ENCODE measurements at places on chromosomes 3 and 15.
A peak's percentile ranks its signal among the peaks of the same experiment; 100 is the strongest.

GRCh38 chr3:113867506-113867905, 28.9 kb downstream of the GRAMD1C start:
- no peak for DNase-seq

- DNase-seq, result peak; percentile 71
Measured at GRCh38 chr3:114411811-114412803, 118.3 kb downstream of the TIGIT start.

DNA sequence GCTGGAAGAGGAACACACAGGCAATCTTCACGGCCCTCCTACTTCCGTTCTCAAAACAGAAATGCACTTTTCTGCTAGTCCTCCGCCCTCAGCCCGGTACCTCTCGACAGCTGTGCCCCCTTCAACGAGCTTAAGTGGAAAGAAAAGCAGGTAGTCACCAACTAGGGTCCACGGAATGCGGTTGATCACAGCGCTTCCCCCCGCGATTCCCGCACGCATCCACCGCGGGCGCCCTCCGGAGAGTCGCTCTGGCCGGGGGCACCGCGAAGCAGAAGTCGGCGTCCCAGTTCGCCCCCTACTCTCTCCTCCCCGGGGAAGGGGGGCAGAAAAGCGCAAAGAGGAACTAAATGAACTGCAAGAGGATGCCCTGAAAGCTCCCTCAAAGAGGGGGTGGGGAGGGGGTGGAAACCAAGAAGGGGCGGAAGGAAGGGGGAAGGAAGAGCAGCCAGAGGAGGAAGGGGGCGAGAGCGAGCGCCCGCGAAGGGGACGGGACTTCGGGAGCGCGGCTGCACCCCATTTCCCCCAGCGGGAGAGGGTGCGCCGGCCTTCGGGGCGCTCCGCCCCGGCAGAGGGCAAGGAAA, 738 bp downstream of the ACAP2 start:
- peak; percentile 70 for DNase-seq

GRCh38 chr15:92011611-92012367, 158.3 kb downstream of the SLCO3A1 start:
- peak; percentile 55 for DNase-seq

GRCh38 chr3:147030274-147030673, 376.1 kb downstream of the ZIC4 start:
- no peak for DNase-seq

DNA sequence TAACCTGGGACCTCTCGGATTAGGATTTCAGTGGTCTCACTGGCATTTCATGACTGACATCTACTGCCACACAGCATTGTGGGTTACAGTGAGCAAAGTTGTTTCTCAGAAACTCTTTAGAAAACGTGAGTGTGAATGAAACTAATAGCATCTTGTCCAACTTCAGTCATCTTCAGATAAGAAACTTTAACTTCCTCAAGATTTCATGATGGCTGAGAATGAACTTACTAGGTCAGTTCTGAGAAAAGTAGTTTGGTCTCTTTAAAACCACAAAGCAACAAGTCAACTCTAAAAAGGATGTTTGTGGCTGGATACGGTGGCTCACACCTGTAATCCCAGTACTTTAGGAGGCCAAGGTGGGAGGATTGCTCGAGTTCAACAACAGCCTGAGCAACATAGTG, 14.2 kb upstream of the HOMER2 start:
- no peak for DNase-seq

- no peak for DNase-seq
Measured at GRCh38 chr3:136516656-136517055, 235.5 kb downstream of the STAG1 start.

DNA sequence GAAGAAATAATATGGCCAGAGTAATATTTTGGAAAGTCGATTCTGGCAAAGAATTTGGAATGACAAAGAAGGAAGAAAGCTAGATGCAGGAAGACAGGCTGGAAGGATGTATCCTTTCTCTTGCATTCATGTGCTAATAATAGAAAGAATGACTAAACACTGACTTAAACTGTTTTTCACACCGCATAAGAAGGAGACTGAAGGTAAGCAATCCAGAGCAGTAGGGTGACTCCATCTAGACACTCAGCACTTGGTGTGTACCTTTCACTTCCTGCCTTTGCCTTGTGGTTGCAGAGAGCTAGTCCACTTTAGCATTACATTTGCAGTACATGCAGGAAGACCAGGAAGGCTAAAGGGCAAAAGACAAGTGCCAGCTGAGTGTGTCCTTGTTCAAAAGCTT, 234.6 kb downstream of the RBMS3 start:
- no peak for DNase-seq

- no peak for DNase-seq
Measured at GRCh38 chr15:69912116-69912515, 185.6 kb downstream of the TLE3 start.

DNA sequence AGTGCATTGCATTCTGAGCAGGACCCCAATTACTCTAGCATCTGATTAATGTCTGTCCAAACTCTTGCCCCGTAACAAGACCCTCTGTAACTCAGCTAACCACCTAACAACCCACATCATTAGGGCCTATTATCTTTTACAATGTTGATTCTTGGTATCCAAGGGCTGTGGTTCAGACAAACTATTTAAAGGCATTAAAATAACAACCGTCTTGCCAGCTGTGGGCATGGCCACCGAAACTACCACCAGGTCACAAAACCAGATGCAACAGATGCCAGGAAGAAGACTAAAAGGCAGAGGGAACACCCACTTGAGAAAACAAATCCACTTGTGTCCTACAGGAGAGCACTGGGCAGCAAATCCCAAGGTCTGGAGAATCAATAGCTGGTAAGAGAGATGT, 262.9 kb downstream of the ERC2 start:
- DNase-seq, result no peak

- DNase-seq, result no peak
Measured at GRCh38 chr3:45082142-45082538, 56.0 kb downstream of the CLEC3B start.

DNA sequence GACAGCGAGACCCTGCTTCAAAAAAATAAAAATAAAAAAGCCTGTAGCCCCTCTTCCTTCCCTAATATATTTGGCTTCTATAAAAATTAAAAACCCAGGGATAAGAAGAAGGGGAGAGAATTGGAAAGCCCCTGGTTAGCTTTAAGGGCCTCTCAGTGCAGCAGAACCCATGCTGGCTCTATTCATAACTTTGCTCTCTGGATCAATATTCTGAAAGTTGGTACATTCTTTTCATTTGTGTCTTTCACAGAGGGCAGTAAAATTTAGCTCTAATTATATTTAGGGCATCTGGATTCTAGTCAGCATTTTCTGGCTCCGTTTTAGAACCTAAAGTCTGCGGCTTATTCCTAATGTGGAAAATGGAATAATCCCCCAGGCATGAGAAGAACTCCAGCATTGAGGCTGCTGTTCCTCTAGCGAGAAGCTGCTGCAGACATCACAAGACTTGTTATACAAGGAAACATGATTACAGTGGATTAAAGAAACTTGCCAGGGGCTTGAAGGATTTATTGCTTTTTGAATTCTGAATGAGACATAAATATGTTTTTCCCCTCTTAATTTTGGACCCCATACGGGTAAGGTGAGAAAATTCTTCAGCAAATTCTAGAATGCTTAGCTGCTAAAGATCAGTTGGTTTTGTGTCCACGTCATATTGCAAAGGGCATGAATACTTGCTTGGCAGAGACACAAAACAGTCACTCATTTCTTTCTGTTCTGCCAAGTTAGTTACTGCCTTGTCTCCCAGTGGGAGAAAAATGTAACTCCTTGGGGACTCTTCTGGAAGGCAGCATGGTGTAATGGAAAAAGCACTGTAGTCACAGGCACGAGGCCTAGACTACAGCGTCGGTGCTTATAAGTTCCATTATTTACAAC, 177.7 kb downstream of the VGLL4 start:
- DNase-seq, result no peak

DNA sequence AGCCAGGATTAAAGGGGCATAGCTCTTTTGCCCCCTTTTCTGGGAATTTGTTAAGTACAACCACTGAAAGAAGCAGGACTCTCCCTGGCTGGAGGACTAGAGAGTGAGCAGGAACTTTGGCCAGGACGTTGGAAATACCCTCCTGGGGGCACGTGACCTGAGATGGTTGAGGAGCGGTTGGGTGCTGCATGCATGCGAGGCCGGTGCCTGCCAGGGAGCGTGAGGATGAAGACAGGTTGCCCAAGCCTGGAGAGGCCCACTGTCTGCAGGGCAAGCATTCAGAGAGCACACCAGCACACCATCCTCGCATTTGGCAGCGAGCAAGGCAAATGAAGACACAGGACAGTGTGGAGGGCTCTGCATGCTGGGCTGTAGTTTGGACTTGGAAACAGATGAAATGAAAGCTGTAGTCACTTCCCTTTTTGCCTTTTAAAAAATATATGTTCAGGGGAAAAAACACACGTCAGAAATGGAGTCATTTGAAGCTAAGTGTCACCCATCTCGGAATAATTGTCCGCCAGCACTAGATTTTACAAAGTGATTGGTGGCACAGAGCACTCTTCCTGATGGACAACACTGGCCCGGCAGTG, 217.6 kb downstream of the SLCO3A1 start:
- peak; percentile 42 for DNase-seq

- no peak for DNase-seq
Measured at GRCh38 chr15:64045101-64045435, 1.2 kb downstream of the DAPK2 start.

- DNase-seq, result no peak
Measured at GRCh38 chr3:168216851-168217250, 121.1 kb upstream of the GOLIM4 start.

GRCh38 chr3:34261001-34261385, 462.6 kb downstream of the PDCD6IP start:
- peak; percentile 56 for DNase-seq

DNA sequence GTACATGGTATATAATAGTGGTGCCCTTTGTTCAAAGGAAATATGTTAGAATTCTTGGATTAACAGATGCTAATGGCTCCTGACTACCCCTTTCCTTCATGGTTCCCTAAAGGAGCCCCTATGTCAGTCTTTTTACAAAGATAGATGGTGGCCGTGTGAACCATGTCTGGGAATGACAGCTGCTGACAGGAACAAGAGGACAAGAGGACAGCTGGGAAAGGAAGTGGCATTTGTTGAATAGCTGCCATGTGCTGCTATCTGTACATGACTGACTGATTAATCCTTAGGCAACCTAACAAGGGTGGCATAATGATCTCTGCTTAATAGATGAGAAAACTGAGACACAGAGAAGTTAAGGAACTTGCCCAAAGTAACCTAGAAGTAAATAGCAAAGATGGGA, 321.7 kb downstream of the ZNF621 start:
- DNase-seq, result no peak

- DNase-seq, result no peak
Measured at GRCh38 chr3:49122886-49123545, 2.4 kb upstream of the USP19 start.

GRCh38 chr15:84868037-84868880, 16.2 kb upstream of the SLC28A1 start:
- no peak for DNase-seq

DNA sequence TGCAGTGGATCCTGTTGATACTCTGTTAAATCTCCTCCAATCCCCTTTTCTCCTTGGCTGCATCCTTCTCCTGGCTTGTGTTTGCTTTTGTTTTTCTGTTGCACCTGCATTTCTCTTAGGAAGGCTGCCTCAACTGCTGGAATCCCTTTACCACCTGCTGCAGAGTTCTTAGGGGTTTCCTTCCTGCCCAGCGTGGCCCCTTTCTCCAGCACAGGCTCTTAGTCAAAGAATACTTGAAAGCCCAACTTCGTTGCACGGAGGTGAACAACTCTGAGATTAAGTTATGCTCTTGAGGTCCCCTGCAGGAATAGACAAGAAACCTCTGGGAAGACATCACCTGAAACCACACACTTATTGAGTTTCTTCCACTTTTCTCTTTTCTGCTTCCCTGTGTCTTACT, 121.6 kb upstream of the GRM7 start:
- DNase-seq, result no peak

- no peak for DNase-seq
Measured at GRCh38 chr15:69855258-69856000, 242.3 kb downstream of the TLE3 start.

- peak; percentile 52 for DNase-seq
Measured at GRCh38 chr3:10443272-10444109, 61.9 kb downstream of the ATP2B2 start.

- no peak for DNase-seq
Measured at GRCh38 chr3:25662736-25663320, 1.9 kb downstream of the TOP2B start.

- DNase-seq, result peak; percentile 73
Measured at GRCh38 chr3:129606636-129607390, at the start of gene PLXND1. TSS of gene PLXND1 (minus strand) at chr3:129606676. CDS start at chr3:129606639, 37 bp downstream.

GRCh38 chr3:128707928-128708494, 18.0 kb upstream of the RAB7A start:
- DNase-seq, result no peak

DNA sequence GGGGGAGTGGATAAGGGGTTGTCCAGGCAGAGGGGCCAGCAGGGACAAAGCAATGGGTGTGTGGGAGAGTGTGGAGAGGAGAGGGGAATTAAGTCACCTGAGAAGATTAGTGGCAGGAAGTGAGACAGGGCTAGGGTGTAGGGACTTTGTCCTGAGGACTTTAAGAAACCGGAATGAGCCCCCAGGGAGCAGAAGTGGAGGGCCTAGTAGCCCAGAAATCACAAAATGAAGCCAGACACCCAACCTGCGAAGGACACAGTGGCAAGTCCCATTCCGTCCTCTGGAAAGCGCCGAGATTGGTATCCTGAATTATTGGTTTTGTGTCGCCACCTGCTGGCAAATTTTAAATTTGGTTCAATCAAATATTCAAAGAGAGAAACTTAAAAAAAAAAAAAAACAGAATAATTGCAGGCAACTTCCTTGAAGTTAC, 78.0 kb upstream of the SLC25A36 start:
- DNase-seq, result peak; percentile 54

DNA sequence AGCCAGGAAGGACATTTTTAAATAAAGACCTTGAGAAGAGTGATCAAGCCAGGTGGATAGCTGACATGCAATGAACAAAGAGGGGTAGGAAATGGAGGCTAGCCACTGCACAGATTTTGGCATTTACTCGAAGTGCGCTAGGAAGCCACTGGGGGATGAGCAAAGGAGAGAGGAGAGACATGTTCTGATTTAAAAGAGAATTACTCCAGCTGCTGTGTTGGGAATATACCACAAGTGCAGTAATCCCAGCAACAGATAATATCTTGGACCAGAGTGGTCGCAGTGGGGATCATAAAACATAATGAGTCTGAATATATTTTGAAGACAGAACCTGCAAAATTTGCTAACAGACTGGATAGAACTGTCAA, 19.9 kb downstream of the KPNA4 start:
- no peak for DNase-seq

- DNase-seq, result no peak
Measured at GRCh38 chr3:10926256-10926810, 66.2 kb upstream of the SLC6A1 start.

- DNase-seq, result no peak
Measured at GRCh38 chr3:168914662-168915061, 748.9 kb downstream of the MECOM start.

DNA sequence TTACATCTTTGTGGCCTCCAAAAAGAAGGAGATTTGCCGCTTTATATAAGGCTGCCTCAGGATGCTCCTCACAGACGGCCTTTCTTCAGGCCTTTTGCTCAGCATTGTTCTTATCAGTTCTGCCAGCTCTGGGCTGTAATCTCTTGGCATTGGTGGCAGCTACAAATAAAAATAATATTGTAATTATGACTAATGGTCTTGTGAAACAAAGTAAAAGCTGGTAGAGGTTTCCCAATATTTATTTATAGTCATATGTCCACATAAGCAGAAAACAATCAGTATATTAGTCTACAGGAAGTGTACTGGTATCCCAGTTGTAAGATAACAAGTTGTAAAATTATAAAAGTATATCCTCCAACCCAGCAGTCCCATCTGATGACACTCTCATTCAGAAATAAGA, 7.3 kb downstream of the NEK4 start:
- peak; percentile 74 for DNase-seq
